Inflammatory macrophage treated with lipopolysaccharide for 1 hour (primary cell): ENCODE measurements at places on chromosomes 7 and 10.
A peak's percentile ranks its signal among the peaks of the same experiment; 100 is the strongest.

DNA sequence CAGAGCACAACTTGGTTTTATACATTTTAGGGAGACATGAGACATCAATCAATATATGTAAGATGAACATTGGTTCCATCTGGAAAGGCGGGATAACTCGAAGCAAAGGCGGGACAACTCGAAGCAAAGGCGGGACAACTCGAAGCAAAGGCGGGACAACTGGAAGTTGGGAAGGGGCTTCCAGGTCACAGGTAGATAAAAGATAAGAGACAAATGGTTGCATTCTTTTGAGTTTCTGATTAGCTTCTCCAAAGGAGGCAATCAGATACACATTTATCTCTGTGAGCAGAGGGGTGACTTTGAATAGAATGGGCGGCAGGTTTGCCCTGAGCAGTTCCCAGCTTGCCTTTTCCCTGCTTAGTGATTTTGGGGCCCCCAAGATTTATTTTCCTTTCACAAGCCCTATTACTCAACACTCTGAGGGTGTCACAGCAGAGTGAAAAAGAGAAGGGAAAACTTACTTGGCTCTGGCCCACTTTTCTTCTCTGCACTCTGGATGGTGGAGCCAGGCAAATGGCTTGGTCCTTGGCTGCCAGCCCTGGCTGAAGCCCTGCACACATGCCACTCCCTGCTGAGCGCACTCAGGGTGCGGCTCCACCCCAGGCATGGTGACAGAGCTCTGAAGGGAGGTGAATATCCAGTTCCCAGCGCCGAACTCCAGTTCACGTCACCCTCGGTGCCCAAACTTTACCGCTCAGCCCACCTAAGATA lies 46.7 kb downstream of the PARD3 start:
- DNase-seq = no peak

- DNase-seq = no peak
Measured at GRCh38 chr10:77636967-77637531, 559 bp downstream of the KCNMA1 start.

DNA sequence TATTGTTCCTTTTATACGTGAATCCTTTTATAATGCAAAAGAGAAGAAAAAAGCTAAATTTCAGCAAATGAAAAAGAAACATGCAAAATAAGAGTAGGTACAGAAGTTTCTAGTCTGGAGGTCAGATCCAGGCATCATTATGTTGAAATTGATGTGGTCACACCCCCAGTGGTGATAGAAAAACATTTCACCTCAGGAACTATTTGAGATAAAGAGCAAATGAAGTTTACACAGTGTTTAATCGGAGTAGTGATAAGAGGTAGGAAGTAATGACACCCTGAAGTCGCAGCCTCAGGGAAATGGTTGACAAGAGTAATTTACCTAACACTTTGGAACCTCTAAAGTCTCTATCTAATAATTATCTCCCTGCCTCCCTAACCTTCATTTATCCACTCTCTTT lies 536.0 kb upstream of the STEAP1 start:
- DNase-seq = no peak

DNA sequence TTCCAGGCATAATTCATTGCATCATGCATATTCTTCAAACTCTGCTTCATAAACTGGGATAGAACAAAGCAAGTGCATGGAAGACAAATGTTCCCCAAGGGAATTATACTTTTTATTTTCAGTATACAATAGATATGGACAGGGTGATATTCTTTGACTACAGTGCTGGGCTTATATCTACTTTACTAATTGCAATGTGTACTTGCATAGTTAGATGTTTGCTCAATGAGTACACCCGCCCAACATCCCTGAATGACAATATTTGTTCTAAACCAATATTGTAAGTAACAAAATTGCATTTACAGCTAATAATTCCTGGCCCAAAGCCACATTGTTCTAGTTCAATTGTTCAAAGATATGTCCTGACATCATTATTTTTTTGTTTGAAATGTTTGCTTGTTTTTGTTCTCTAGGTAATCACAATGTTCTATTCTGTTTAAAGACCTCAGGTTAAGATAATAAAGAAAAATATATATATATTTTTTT lies 171.4 kb downstream of the PTN start:
- no peak for DNase-seq

DNA sequence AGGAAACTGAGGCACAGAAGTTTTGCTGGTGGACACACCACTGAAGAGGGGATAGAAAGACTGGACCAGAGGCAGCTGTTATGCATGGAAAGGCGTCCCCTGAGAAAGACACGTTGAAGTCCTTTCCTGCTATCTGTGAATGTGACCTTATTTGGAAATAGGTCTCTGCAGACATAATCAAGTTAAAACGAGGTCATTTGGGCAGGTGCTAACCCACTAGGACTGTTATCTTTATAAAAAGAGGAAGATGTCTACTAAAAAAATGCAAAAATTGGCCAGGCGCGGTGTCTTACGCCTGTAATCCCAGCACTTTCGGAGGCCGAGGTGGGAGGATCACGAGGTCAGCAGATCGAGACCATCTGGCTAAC lies 31.6 kb downstream of the ELMO1 start:
- no peak for DNase-seq

- peak; percentile 30 for DNase-seq
Measured at GRCh38 chr10:129968020-129968852, 4.2 kb upstream of the EBF3 start.

DNA sequence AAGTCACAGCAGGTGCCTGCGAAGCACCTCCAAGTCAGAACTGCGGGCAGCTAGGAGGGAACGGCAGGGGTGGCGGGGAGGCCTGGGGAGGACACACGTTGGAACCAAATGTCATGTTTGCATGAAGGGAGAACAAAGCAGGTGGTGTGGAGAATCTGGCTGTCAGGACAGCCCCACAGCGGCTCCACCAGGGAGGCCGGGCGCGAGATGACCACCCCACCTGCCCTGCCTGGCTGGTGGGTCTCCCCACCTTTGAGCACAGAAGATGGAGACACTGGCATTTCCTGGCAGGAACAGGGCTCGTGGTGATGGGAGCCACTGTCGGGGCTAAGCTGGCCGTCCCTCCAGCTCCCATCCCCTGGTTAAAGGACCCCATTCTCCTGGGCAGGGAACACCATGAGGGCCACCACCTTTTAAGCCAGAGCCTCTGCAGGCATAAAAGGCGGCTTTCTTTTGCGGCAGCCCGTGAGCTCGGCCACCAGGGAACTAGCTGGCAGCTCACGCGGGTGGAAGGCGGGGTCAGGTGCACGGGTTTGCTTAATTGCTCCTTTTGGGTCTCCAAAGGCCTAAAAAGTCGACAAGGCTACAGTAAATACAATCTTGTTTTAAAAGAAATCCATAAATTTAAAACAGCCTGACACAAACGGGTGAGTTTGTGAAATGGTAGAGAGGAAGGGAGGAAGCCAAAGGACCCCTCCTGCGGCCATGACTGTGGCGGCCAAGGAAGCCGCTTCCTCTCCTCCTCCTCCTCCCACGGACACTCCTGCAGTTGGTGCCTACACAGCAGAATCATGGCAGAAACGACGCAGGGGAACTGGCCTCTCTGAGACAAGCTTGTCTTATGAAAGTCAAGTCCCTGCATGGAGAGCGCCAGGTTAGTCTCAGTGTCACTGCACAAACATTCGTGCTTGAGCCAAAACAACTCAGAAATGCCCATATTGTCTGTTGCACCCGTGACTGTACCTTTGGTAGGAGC lies 213.8 kb downstream of the DNAJB6 start:
- no peak for DNase-seq

GRCh38 chr7:73683788-73684693 lies 644 bp downstream of the BUD23 start:
- no peak for DNase-seq

- DNase-seq = no peak
Measured at GRCh38 chr7:148472406-148472805, 118.2 kb upstream of the C7orf33 start.

GRCh38 chr7:23863209-23863787 lies 153.3 kb downstream of the STK31 start:
- DNase-seq = peak; percentile 2
